ENCODE measurements at places on chromosomes 12 and 14.

DNA sequence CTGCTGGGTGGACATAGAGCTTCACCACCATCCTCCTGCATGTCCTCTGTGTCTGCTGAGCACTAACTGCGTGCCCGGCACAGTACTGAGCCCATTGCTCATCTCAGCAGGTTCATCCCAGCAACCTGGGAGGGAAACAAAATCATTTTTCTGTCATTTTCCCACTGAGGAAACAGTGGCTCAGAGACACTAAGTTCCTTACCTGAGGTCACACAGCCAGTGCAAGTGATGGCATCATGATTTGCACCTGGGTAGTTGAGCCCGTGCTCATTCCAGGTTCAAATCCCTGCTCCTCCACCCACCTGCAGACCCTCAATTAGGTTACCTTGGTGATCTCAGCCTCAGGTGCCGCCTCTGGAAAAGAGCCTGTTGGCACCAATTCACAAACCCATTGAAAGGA lies 23.4 kb downstream of the RNFT2 start:
- no peak for DNase-seq

GRCh38 chr14:70357557-70357956 lies 1.9 kb downstream of the COX16 start:
- no peak for DNase-seq

- no peak for DNase-seq
Measured at GRCh38 chr12:58443981-58444371, 476.3 kb downstream of the LRIG3 start.

DNA sequence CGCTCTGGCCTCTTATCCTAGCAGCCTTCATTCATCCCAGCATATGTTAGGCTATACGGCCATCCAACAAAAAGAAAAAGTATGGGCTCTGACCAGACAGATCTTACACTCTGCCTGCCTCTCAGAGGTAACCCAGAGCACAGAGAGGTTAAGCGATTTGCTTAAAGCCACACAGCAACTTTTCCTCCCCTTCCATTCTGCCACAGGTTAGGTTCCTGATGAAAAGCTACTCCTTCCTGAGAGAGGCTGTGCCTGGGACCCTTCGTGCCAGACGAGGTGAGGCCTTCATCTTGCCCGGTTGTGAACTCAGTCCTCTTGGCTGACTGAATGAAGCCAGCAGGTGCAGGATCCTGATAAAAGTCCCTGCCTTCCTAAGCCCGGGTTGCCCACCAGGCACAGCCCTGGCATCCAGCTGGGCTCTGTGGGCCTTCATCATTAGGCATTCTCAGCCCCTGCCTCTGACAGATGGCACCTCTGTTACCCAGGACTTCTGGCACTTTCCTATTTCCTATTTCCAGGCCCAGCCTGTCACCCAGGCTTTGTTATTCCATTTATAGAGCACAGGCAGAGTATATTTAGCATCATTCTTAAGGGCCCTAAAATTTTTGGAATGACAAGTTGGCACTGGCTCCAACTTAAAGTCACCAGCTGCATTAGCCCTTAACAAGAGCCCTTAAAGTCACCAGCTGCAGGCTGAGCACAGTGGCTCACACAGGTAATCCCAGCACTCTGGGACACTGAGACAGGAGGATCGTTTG lies 12.8 kb downstream of the SOAT2 start:
- no peak for DNase-seq

- peak; percentile 16 for DNase-seq
Measured at GRCh38 chr12:113403435-113404415, at the start of gene SDS. Gene SDS, minus strand, starts transcription at chr12:113403887. Its CDS starts 4,179 bp downstream, at chr12:113399708.

DNA sequence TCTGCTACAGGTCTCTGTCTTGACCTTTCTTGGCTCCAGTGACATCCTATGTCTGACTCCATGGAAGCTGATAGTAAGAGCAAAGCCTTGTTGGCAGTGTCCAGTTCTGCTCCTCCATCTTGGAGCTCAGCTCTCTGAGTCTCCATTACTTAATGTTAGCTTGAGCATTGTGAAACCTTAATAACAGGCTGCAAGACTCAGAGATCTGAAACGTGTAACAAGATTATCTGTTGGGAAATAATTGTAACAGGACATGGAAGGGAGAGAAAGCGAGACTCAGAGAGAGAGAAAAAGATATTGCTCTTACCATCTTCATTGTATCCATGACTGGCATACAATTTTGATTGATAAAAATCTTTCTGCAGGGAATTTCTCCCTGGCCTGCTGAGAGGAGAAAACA lies 1365.7 kb downstream of the AACS start:
- no peak for DNase-seq

DNA sequence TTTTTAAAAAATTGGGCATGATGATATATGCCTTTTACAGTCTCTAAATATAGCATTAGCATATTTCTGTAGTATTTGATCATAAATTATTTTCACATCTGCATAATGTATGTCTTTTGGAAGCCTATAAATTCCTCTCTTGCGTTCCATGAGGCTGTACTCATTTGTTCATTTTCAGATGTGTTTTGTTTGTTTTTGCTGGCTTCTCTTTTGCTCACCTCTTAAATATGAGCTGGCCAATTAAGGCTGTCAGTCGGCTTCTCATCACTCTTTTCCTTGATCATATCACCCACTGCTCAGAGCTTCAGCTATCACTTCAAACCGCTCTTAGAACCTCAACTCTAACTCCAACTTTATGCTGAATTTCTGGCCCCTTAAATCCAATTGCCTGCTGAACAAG lies 6.6 kb downstream of the TMEM263 start:
- DNase-seq: no peak

GRCh38 chr12:52477651-52478050 lies 4.0 kb upstream of the KRT6C start:
- no peak for DNase-seq

DNA sequence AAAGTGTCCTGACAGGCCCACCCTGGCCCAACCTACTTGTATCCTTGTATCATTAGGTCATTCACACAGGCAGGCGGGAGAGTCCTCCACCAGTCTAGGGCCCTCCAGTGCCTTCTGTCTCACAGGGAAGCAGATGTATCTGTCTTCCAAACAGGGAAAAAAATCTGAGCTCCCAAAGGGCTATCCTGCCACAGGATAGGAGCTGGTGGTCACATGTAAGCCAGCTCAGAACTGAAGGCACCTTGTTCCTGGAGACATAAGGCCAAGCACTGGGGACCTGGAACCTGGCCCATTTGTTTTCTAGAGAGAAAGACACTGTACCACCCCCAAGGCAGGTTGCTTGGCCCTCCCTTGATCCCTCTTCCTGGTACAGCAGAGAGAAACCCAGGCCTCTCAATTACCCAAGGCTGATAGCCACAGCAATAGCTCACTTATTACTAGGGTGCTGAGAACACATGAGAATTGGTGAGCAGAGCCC lies 19.4 kb upstream of the PLEKHH1 start:
- DNase-seq: no peak

- no peak for DNase-seq
Measured at GRCh38 chr14:65927931-65928356, 515.4 kb downstream of the FUT8 start.

All from anterior cingulate cortex (tissue), 58 donors.